ENCODE measurements at places on chromosomes 3 and 15.

GRCh38 chr15:54321426-54321825, 343.2 kb downstream of the UNC13C start:
- no peak for DNase-seq

DNA sequence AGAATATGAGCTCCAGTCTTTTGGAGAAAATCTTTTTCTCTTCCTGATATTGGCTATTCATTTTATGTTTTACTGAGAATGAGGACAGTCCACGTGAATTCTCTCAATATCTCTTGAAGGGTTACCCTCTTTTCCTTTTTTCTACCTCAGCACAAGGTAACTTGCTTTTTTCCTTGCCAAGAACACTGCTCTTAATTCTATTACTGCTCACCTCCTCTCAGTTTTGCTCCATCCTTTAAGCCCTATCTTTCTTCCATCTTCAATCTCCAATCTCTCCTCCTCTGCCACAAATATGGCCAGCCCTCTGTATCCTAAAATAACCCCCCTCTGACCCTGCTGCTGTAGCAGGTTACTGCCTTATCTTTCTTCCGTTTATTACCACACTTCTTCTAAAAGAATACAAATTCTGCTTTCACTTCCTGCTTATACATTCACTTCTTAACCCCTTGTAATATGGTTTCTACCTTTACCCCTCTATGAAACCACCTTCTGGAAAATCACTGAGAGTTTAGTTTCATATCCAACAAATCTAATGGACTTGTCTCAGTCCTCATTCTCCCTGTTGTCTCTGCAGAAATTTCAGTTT, 89.0 kb downstream of the NFKBIZ start:
- peak; percentile 29 for DNase-seq

DNA sequence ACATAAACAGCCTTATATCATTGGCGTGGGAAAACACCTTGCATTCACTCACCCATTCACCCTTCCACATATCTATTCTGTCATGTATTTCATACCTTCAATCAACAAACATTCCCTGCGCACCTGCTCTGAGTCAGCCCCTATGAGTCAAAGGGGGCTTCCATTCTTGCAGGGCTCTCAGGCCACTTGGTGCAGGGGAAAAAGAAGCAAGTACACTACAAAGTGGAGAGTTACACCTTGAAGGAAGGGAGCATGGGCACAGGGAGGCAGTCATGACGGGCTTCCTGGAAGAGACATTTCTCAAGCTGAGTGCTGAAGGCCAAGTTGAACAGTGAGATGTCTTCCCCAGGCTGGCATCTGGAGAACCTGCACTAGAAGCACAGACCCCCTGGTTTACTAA, 4.6 kb upstream of the AMOTL2 start:
- no peak for DNase-seq

DNA sequence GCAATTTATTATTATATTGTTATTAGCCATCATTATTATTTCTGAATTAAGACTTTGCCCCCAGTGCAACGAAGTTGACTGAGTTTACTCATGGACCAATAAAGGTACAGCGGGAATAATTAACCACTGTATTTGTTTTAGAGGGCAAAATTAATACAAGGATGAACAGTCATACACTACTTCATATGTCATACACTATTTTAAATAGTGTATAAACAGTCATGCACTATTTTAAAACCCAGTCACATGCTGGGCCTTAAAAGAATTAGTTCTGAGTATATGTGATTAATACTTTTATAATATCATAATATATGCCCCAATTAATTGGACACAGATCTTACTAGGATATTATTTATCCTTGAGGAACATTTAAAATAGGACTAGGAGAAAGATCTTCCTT, 125.3 kb upstream of the NANOGP8 start:
- DNase-seq, result no peak

- no peak for DNase-seq
Observed at GRCh38 chr3:196009456-196009855, 72.4 kb downstream of the TFRC start.

DNA sequence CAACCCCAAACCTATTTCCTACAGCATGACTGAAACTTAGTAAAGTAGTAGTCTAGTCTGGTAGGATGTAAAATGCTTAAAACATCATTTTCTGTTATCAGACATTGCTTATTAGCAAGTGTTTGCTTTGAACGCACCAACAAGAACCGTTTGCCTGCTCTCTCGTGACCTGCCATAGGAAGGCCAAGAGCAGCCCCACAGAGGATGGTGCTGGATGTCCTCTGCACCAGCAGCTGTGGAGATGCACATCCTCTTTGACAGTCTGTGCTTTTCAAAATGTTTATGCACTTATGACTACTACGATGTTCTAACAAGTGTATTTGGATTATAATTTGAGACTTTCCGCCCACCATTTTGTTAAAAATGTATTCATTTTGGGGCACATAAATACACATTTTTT, 59.6 kb downstream of the PDE8A start:
- DNase-seq, result no peak

DNA sequence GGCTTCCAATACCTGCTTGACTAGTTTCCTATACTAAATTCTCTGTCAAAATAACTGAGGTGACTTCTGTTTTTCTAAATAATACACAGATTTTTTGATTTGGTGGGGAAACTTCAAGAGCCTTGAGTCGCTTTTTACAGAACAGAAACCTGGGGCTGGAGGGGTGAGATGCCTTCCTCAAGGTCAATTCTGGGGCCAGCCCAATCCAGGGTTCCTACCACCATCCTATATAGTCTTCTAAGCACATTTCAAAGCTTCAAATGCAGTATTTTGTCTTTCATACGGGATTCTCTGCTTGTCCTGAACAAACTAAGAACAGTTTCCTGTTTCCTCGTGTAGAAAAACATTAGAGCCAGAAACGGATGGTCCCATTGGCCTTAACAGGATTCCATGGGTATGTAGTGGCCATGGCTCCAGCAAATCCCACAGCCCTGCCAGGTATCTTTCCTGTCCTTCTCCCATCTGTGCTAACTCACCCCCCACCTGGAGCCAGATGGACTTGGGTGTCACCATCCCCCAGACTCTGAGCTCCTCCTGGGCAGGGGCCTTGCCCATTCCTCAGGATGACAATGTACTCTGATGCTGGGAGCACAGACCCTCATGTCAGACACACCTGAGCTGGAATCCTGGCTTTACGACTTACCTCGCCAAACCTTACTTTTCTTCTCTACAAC, 146.9 kb downstream of the KLF13 start:
- no peak for DNase-seq

GRCh38 chr3:53490459-53490968, 3.9 kb upstream of the CACNA1D start:
- DNase-seq, result no peak

GRCh38 chr3:16173283-16174025, 1.0 kb upstream of the GALNT15 start:
- no peak for DNase-seq

DNA sequence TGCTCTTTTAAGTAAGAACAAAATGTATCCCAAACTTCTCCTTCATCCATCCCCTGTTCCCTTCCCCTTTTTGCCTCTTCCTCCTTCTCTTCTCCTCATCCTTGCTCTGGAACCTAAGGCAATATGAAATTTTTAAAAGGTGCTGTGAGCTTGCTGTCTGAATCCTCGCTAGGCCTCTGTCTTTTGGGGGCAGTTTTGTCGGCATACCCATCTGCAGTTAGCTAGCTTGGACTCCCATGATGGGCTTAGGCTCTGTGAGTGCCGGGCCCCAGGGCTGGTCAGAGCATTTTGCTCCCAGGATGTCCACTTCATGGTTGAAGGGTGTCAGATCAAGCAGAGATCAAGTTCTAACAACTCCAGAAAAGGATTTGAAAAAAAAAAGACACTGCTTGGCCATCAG, 18.6 kb downstream of the ZIC1 start:
- DNase-seq, result no peak

DNA sequence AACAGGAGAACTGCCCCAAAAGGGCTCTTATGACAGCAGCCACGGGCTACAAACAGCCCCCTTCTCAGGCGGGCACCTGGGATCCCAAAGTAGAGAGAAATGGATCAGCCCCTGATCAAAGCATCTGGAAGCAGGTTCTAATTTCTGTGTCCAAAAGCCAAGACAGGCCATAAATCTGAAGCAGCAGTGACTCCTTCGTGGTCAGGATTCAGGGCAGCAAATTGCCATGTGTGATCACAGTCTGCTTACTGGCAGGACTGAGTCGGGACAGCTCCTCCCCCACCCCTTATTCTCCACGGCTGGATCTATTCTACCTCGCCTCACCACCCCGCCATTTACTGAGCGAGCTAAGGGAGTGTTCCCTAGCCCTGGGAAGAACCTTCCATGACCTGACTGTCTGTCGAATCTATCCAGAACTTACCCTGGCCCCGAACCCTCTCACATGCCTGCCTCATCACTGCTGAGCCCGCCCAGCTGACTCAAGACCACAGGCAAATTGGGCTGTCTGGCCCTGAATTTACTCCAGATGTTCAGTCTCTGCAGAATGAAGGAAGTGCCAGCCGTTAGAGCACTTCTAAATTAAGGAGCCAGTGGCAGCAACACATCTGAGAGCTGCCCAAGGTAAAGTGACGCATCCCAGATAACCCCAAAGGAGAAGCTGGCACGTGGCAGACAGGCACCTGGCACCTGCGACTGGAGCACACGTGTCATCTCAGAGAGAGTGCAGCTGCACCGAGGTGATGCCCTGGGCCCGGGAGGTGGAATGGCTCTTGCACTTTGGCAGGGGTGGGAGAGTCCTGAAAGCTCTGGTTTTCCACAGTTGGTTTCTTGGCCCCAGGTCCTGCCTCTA, 1.3 kb downstream of the LRRC15 start:
- DNase-seq, result no peak

DNA sequence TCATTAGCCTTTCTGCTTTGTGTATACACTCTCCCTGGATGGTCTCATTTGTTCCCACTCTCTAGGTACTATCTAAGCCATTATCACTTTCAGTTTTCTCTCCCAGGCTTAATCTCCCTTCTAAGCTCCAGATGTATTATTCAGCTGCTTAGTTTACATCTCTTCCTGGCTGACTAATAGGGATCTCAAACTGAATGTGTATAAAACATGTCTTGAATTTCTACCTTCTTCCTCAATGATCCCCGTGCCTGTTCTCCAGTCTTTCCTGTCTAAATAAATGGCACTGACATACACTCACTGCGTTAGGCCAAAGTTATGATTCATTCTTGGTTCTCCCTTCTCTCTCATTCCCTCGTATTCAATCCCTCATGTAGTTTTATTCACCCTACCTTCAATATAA, 127.3 kb downstream of the NR2F2 start:
- no peak for DNase-seq

DNA sequence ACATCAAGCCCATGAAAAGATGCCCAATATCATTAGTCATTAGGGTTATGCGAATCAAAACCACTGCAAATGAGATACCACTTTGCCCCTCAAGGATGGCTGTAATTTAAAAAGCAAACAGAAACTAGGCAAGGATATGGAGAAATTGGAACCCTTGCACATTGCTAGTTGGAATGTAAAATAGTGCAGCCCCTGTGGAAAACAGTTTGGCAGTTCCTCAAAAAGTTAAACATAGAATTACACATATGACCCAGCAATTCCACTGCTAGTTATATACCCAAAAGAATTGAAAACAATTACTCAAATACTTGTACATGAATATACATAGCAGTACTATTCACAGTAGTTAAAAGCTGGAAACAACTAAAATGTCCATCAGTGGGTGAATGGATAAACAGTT, 186.8 kb upstream of the CGNL1 start:
- no peak for DNase-seq

GRCh38 chr3:170021083-170021482, 16.7 kb upstream of the GPR160 start:
- DNase-seq, result no peak

- DNase-seq, result no peak
Observed at GRCh38 chr3:112744106-112744505, 102.6 kb downstream of the CD200R1L start.

GRCh38 chr3:67986706-67987105, 332.3 kb upstream of the SUCLG2 start:
- DNase-seq, result no peak

DNA sequence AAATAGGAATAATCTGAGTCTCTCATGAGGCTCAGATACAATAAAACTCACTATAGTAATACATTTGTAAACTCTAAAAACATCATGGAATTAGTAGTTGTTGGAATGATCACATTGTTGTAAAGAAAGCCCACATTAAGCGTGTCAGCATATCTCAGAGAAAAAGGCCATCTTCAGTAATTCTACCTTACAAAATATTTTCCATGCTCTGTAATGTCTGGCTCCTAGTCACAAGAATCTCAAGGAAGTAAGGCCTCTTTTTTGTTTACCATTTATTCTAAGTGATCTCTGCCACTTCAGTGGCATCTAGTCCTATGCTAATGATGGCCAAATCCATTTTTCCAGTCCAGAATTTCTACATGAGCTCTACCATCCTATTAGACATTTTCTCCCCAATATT, 240.2 kb upstream of the ZNF717 start:
- no peak for DNase-seq

DNA sequence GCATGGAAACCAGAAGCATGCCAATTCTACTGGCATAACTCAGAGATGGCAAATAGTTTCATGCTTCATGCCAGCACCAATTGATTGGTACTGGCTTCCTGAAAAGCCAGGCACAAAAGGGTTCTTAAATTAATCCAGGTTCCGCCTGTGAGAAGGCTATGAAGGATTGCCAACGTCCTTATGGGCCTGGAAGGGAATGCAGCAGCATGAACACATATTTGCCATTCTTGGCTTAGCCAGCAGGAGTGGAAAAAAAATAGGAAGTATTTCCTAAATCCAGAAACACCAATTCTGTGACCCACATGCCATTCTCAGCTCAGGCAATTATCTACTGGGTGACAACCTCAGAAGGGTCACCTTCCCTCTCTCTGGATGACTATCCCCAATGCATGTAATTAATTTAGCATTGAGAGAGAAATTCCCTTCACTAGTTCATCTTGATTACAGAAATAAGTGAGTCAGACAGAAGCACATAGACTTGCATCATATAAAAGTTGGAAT, 36.0 kb downstream of the ADAMTS9 start:
- no peak for DNase-seq
